ENCODE measurements at places on chromosomes 11 and 22.

DNA sequence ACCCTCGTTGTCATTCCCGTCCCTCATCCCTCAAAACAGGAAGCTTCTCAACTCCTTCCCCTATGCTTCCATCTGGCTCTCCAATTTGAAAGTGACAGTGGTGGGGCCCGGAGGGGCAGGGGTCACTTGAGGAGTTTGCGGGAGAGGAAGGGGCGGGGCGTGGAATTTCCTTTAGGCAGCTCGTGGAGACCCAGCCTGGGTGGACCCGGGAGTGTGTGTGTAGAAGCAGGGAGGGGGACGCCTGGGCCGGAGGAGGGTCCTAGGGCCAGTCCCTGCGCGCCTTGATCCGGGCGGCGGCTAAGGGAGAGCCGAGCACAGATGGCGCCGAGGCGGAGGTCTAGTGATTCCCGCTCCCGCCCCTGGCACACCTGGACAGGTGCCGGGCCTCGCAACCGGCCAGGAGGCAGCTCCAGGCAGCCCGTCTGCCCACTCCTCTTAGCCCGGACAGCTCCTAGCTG lies 7.8 kb upstream of the PAX6 start:
- no peak for DNase-seq

DNA sequence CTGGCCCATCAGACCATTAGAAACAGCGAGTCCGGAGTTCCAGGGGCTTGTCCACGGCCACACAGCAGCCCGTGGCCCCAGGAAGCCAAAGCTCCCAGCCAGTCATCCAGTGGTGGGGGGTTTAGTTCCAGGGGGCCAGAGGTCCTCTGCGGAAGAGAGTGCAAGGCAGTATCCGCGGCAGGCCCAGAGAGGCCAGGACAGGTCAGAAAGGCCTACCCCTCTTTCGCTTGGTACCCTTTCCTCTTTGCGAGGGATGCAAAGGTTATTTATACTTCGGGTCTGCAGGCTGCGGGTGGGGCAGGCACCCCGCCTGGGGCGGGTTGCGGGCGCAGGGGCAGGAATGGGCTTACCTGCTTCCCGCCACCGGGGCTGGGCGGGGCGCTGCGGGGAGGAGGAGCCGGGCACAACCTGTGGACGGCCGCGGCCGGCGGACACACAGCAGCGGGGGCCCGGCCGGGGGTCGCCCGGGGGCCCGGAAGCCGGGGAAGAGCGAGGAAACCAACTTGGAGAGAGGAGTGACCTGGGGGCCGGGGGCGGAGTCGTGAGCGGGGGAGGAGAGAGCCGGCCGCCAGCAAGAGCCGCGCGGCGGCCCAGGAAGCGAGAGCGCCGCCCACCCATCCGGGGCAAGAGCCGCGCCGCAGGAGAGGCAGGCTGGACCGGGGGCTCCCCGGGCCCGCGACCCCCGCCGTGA lies at the start of gene SH3BP1:
Gene SH3BP1, plus strand, starts transcription at position 600 of the 691 bp plus-strand sequence. CDS start 119 bp downstream, outside the sequence.
- no peak for DNase-seq

DNA sequence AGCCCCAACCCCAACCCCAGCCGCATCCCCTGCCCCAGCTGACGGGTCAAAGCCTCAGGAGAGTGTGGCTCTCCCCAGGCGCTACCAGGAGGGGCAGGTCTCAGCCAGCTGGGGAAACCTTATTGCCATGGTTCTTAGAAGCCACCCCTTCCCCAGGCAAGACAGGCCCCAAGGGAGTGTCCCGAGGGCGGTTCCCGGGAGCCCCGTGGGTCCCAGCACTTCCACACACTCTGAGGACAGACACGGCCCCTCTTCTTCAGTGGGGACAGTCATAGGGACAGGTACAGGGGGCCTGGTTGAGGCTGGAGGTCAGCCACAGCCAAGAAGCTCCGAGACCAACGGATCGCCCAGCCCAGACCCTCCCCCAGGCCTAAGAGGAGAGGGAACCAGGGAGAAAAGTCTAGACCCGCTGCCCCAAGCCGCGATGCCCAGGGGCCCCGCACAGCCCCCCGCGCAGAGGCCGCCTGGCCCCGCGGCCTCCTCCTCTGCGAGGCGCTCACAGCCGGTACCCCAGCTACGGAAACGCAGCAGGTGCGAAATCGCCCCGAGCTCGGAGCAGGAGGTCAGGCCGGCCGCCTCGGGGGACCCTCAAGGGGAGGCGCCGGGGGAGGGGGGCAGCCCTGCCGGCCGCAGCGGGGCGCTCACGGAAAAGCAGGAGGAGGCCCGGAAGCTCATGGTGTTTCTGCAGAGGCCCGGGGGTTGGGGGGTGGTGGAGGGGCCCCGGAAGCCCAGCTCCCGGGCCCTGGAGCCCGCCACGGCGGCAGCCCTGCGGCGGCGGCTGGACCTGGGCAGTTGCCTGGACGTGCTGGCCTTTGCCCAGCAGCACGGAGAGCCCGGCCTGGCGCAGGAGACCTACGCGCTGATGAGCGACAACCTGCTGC lies 2.6 kb downstream of the KLHDC7B start:
- DNase-seq = no peak

- DNase-seq = no peak
Observed at GRCh38 chr11:73577496-73577917, 20.4 kb downstream of the FAM168A start.

- DNase-seq = no peak
Observed at GRCh38 chr22:22554587-22555284, 4.3 kb downstream of the PRAME start.

- DNase-seq = no peak
Observed at GRCh38 chr22:27601195-27601594, 200.4 kb downstream of the MN1 start.

- no peak for DNase-seq
Observed at GRCh38 chr22:19537941-19538488, 13.8 kb upstream of the CLDN5 start.

DNA sequence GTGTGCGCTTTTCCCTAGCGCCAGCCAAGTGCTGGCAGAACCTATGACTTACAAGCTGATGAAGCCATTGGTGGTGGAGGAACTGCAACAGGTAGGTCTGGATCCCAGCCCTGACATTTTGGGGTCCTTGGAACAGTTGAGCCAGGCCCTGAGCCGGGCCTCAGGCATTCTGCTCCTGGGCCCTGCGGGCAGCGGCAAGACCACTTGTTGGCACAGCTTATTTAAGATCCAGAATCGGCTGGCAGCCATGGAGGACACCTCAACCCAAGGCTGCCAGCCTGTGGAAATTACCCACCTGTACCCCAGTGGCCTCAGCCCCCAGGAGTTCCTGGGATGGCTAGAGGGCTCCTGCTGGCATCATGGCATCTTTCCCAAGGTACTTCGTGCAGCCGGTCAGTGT lies 49.7 kb downstream of the DNHD1 start:
- no peak for DNase-seq

DNA sequence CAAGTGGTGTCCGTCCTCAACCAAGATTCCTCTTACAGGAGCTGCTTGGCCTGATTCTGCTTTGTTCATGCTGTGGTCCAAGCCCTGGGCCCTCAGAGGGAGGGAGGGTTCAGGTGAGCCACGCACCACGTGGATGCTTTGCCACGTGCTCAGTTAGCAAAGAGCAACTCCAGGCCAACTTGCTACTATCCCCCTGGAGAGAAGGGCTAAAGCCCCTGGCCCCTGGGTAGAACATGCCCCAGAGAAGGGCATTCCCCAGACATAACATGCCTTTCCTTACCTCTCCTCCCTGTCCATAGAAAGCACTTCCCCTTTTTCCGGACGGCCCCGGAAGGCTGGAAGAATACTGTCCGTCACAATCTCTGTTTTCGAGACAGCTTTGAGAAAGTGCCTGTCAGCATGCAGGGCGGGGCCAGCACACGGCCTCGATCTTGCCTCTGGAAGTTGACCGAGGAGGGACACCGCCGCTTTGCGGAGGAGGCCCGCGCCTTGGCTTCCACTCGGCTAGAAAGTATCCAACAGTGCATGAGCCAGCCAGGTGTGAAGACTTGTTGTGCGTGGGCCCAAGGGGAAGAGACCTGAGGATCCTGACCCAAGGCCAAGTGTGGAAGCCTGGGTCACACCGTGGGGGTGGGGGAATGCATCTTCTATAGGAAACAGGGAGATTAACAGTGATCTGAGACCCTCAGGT lies 8.8 kb downstream of the FOXR1 start:
- DNase-seq = peak; percentile 73

DNA sequence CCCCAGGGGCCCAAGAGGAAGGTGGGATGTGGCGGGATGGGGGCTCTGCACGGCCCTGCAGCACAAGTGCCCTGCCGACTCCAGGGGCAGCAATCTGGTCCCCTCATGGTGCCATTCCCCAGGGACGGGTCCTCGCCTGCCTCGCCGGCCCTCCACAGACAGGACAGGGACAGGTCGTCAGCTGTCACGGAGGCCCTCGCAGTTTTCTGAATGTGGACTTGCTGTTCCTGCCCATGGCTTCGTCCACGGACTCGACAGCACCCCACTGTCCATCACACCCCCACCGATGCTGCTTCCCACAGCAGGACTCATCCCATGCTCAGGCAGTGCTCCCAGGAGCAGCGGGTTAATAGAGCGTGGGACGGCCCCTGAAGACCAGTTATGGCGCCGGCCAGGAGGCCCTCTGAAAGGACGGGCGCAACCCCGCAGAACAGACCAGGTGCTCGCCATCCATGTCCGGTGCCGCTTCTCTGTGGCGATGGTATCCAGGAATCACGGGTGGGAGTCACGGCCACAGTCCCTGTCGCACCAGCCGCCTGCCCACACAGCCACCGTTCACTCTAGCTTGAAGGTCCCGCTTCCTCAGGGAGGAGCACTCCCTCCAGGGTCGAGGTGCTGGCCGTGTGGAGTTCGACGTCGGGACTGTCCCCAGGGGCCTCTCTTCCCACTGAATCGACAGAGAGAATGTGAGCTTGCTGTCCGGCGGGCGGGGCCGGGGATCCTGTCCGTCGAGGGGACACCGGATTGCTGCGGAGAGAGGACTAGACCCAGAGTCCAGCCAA lies 18.5 kb upstream of the MUC2 start:
- peak; percentile 15 for DNase-seq

DNA sequence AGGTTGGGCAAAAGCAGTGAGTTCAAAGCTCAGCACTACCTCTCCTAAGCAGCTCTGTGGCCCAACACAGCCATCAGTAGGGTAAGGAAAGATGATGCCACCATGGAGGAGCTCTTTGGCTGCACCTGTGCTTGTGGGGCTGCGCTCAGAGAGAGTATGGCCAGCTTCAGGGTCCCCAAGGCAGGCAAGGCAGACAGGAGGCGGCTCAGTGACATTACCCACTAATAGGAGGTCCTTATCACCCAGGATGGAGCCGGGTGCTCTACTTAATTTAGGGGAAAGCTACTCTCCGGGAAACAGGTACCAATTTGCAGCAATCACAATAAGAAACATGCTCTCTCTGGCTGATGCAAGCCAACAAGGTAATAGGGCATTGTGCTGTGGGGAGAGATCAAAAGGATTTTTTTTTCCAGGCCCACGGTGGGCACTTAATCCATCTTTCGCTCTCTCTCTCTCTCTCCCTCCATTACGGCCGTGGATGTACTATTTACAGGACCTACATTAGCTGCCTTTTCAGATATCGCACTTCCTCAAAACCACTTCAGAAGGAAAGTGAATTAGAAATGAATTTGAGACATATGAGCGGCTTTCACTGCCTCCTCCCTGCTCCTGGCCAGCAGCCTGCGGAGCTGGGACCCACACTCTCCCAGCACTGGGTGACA lies 446.3 kb downstream of the SOX6 start:
- no peak for DNase-seq

- DNase-seq = no peak
Observed at GRCh38 chr22:39498368-39498767, 3.7 kb upstream of the MIEF1 start.

DNA sequence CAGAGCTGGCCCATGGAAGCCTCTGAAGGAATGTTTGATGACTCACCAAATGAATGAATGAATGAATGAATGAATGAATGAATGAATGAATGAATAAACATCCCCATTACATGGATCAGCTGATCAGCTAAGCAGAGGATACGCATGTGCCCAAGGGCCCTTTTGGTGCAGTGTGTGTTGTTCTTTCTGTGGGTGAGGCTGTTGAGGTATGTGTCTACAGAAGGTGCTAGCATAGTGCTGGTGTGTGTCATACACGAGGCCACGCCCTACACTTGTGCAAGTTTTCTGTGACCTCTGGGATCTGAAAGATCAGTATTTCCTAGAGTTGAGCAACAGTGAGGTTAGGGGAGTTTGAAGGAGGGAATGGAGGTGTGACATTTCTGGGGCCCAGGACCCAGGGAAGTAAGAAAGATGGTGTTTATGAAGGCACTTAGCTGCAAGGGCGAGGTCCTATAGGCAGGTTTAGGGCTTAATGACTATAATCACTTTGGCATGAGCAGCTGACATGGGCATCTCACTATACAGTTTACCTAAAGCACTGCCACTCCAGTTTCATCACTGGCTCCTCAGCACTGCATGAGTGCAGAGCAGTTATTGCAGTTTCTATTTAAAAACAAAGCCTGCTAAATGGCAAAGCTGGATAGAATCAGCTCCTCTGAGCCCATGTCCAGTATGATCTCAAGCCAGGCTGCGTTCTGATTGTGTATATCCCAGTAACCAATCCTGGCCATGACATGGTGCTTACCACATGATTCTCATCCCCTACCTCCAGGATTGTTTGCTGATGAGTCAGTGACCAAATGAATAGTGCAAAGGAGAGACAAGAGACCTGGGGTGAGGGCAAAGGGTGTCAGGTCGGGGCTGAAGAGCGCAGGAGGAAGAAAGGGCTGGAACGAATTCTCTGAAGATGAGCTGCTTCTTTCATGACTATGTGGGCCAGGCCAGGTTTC lies 36.4 kb upstream of the E2F8 start:
- no peak for DNase-seq

GRCh38 chr22:46737976-46738646 lies at the start of gene CERK:
Gene CERK (minus strand): TSS chr22:46738252. CDS start chr22:46738148, 104 bp downstream.
- DNase-seq = peak; percentile 75

GRCh38 chr11:36081274-36081945 lies 137.5 kb downstream of the LDLRAD3 start:
- DNase-seq = no peak

GRCh38 chr11:9203691-9204311 lies 61.3 kb downstream of the DENND5A start:
- no peak for DNase-seq

- DNase-seq = no peak
Observed at GRCh38 chr11:107591378-107592230, 657 bp downstream of the ELMOD1 start.

DNA sequence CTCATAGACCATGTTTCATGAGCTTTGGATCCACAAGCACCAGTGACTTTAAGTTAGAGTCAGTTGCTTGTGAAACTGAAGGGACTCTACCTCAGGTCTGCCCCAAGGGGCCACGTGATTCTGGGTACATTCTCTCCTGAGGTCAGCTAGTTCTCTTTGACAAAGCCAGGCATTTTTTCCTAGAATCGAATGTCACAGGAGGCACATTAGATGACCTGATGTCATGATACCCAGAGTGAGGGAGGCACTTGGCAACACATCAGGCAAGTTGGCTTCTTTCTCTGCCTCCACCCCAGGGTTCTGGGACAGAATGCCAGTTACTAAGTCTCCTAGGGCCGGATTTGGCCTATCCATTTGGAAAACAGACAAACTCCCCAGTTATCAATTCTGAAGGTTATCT lies 93.0 kb downstream of the APIP start:
- no peak for DNase-seq

- DNase-seq = no peak
Observed at GRCh38 chr11:60852117-60852981, 3.4 kb downstream of the PTGDR2 start.
